ENCODE measurements at places on chromosomes 5 and 9.

DNA sequence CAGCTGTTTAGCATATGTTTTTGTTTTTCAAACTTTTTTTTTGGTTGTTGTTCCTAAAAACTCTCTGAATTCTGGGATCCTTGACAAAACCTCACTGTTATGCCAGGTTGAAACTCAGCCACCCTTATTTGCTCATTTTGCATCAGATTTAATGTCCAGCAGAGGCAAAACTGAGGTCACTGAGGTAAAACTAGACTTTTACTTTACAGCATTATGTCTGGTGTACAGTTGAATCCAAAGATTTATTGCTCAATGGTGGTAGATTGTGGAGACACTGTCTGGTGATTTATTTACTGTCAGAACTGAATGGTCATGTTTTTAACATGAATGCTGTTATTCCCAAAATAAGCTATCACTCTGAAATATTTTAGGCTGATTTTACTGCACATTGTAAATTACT is 87.9 kb downstream of the FBXL7 start:
- no peak for DNase-seq

GRCh38 chr9:111621895-111622480 is 9.1 kb upstream of the DNAJC25 start:
- no peak for DNase-seq

DNA sequence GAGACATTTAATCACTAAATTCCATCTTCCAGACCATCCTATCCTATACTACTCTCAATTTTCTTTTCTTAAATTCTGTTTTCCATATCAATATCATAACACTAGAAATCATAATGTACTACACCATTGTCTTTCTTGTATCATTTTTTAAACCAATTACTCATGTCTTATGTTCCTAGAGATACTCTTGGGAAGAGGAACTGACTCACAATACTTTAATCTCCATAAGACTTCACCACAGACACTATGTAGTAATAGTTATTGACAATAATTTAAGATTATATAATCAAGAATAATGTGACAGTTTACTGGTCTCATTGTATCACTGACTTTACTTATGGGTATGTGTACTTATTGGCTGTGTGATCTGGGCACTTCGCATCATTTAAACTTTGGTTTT is 43.8 kb downstream of the PCDHGC5 start:
- DNase-seq: no peak

GRCh38 chr9:32577316-32577715 is 4.4 kb upstream of the NDUFB6 start:
- no peak for DNase-seq

DNA sequence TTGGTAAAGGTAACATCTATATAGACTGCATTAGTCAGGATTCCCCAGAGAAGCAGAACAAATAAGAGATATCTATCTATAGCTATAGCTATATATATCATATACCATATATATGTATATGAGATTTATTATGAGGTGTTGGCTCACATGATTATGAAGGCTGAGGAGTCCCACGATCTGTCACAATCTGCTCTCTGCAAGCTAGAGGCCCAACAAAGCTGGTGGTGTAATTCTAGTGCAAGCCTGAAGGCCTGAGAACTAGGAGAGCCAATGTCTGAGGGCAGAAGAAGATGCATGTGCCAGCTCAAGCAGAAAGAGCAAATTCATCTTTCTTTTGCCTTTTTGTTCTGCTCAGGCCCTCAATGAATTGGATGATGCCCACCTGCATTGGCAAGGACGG is 102.2 kb upstream of the PLPPR1 start:
- DNase-seq: no peak

DNA sequence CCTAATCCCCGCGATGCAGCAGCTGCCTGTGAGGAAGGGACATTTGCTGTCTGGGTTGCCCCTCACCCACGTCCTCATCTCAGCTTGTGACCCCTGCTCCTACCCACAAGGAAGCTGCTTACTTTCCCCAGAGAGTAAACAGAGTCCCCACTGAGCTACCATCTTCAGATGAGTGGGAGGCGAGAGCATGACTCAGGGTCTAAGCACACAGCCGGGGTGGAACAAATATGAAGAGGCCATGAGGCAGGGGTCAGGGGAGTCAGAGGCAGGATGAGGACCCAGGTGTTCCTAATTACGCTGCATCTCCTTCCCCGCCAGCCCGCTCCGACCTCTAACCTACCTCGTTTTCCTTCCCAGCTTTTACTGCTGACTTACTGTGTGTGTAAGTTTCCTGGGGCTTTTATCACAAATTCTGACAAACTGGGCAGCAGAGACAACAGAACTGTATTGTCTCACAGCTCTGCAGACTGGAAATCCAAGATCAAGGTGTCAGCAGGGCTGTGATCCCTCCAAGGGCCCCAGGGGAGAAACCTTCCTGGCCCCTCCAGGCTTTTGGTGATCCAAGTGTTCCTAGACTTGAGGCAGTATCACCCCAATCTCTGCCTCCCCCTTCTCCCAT is 94.0 kb upstream of the DNAH5 start:
- DNase-seq: no peak

DNA sequence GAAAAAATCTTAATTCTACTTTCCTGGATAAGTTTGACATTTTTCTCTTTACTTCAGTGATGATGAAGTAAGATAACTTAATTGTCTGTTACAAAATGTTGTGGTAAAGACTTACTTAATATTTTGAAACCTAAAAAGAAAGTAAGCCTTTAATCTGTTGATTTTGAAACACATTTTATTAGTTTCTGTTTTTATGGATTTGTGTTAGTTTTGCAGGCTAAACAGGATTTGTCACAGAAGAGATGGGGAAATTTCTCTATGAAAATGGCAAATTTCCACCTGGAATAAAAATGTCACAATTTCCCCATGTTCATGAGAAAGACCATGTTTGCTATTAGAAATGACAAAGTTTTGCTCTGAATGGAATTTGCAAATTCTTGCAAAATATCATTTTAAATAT is 237.1 kb downstream of the RFX3 start:
- no peak for DNase-seq

GRCh38 chr5:5203451-5203850 is 63.3 kb downstream of the ADAMTS16 start:
- DNase-seq: no peak

- DNase-seq: no peak
Measured at GRCh38 chr5:126067404-126067803, 355.8 kb upstream of the GRAMD2B start.

- DNase-seq: no peak
Measured at GRCh38 chr9:8730618-8731017, 931.0 kb upstream of the DMAC1 start.

GRCh38 chr5:158378931-158379330 is 520.0 kb upstream of the CLINT1 start:
- no peak for DNase-seq
